Stimulated activated CD8-positive, alpha-beta memory T cell treated with anti-CD3 and anti-CD28 coated beads, Interleukin-7, amount 100 ng/mL, for 1 hour (primary cell): ENCODE measurements at places on chromosomes 7 and 10.

DNA sequence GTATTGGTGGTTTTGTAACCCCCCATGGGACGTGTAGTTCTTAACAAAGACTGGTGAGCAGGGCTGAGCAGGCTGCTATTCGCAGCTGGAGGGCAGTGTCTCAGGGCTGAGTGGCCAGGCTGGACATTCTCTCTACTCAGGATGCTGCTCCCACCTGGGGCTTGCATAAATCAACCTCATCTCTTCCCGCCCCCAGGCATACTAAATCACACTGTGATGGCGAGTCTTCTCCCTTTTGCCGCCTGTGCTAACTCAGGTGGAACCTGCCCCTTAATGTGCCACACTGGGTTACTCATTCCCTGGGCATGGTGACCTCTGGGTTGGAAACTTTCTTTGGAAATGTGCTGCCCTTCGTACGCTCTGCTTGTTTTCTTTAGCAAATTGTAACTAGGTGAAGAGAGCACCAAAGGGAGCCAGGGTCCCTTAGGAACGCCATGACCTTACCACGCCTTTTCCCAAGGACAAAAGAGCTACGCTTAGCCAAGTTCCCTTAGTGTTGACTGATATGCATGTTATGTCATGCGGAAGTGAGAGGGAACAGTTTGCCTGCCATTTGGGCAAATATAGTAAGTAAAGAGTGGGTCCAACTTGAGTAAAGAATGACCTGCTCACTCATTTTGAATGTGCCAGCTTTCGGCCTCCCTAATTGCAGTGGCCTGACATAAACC is 40.4 kb upstream of the COBL start:
- no peak for DNase-seq

GRCh38 chr7:12719141-12719919 is 31.9 kb downstream of the ARL4A start:
- DNase-seq = no peak

- no peak for DNase-seq
Measured at GRCh38 chr10:241451-241850, 106.2 kb downstream of the ZMYND11 start.

DNA sequence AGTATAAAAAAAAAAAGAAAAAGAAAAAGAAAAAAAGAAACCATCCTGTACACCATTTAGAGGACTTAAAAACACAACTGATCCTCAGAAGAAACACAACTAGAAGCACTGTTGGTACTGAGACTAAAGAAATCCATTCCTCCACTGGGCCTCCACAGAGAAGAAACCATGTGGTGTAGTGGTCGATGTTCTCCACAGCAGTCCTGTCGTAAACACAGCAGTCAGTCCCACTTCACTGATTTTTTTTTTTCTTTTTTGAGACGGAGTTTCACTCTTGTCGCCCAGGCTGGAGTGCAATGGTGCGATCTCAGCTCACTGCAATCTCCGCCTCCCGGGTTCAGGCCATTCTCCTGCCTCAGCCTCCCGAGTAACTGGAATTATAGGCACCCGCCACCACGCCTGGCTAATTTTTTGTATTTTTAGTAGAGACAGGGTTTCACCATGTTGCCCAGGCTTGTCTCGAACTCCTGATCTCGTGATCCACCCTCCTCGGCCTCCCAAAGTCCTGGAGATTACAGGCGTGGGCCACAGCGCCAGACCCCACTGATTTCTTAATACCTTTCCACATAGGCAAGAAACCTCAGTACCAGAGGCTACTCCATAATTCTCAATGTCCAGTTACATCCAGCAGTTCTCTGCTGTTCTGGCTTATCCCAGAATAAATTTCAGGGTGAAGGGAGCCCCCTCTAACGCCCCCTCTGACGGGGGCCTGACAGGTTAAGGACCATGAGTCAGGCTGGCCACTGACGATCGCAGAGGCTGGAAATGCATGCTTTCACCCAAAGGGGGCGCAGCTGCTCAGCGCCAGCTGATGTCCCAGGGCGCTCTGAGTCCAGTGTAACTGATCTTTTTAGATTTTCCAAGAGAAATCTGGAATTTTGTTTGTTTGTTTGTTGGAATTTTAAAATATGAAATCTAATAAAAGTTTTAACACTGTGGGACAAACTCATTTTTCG is 24.8 kb upstream of the FFAR4 start:
- no peak for DNase-seq

GRCh38 chr7:30983042-30983913 is 19.5 kb downstream of the GHRHR start:
- DNase-seq = peak; percentile 37

DNA sequence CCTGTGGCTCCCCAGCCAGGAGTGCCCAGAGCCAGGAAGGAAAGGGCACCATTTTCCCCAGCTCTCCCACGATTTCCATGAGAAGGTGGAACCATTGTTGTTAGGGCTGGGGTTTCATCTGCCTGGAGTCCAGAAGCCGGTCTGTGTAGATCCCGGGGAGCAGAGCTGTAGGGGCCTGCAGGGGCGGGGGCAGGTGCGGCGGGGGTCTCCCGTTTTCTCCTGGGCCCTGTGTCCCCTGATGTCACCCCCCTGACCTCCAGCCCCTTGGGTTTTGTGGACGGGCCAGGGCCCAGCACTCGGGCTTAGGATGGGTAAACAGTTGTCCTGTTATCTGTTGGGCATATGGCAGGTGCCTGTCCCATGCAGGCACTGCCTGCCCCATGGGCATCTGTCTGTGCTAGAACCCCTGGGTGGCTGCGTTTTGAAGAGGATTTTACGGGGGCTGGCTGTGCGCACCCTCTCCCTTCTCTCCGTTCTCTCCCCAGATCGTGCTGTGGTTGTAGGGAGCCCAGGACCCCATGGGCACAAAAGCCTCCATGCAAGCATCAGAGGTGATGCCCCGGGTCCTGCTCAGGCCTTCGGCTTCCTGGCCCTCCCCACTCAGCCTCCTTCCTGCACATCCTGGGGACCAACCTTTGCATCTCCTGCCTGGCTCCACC is 158.8 kb downstream of the WDR37 start:
- DNase-seq = no peak

DNA sequence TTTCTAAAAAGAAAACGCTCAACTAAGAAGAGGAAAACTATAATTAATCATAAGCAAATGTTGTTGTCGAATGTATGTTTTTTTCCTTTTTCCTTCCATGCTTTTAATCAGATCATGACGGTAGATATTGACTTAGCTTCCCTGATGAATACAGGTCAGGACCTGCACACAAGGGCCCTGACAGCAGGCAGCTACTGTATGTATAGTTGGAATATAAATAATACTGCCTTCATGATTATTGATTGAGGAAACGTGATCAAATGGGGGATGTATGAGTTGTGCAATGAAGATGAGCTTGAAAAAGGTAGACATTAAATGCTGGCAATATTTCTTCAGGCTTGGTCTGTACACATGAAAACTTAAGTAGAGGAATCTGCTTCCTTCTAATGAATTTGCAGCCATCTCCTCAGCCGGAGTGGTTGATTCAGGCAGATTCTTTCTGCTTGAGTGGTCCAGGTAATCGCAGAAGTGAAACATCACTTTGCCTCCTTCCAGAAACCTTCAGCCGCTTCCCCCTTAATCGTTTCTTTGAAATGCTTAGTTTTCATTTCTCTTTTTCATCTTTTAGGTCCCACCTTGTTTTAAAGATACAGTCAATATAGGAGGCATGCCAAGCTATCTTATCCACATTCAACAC is 656.5 kb downstream of the SDK1 start:
- DNase-seq = no peak

DNA sequence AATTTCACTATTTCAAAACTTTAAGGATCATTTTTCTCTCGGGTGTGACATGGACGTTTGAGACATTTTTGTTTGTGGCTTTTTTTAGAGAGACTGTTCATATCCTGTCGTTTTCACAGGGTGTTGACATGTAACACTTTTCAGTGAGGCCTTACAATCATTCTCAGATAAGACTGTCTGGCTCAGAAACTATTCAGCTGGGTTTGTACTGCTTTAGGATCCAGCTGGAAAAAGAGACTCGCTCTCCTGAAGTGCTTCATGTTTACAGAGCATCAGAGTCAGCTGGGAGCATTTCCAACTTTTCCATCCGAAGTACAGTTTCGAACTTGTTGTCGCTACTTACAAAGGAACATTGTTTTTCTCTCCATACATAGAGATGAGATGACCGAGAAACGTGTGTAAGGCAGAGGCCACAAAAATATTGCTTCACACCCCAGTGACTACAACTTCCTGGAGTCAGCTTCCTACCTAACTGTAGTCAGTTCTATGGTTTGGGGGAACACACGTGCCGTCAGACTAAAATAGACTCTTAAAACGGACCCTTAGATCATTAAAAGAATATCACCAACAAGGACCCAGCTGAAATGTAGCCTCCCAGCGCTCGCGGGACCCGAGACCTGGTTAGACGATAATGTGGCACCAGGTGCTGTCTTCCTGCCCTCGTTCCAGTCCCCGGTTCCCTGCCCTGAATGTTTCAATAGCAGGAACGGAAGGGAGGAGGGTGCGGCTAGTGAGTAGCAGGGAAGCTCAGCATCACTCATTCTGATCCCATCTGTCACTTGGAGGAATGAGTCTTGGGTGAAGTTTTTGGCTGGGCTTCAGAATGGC is 78.0 kb downstream of the MKI67 start:
- no peak for DNase-seq

DNA sequence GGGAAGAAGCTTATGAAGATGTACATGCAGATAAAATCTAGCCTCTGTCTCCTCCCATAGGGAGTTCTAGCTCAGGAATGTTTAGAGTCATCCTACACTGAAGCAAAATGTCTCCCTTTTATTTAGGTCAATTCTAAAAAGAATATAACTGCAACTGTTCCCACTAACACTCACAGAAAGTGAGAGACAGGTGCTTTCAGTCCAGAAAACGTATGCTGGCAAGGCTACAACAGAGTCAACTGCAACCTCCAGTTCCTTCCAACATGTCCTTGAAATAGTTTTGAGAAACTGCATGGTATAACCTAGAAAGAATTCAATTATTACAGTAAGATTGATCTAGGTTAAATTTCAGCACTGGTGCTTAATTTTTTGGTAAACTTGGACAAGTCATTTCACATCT is 46.8 kb upstream of the KCND2 start:
- no peak for DNase-seq

- DNase-seq = no peak
Measured at GRCh38 chr7:45708046-45708950, 134.1 kb downstream of the ADCY1 start.

DNA sequence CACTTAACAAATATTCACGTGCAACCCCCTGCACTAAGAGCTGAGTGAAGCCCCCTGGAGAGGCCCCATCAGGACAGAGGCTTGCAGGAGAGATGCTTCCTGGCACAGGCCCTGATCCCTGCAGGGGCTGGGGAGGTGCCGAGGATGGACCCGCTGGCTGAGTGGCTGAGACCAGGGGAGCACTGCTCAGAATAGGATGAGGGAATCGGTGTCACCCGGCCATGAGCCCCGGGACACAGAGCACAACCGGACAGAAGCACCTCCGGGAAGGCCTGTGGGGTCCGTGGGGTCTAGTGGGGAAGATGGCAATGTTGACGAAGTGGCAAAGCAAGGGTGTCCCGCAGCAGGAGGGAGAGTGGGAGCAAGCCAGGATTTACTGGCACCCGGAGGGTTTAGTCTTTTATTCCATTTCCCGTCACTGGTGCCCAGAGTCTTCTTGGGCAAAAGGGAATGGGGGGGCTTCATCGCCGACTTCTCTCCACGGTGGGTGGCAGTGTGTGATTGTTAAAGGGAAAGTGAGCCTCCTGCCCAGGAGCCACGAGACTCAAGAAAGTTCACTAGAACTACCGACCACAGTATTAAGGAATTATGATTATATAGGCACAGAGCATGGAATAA is 140.7 kb downstream of the ADARB2 start:
- no peak for DNase-seq

- no peak for DNase-seq
Measured at GRCh38 chr7:150311711-150312110, 11.4 kb upstream of the LRRC61 start.
